C1 segment of cervical spinal cord (tissue), 14 donors: ENCODE measurements at places on chromosomes 7 and 10.

- peak; percentile 14 for DNase-seq
These were observed 50.6 kb downstream of the PRTFDC1 start for GRCh38 chr10:24901686-24902399.

- no peak for DNase-seq
These were observed 397.1 kb upstream of the POT1 start for GRCh38 chr7:125326666-125327255.

DNA sequence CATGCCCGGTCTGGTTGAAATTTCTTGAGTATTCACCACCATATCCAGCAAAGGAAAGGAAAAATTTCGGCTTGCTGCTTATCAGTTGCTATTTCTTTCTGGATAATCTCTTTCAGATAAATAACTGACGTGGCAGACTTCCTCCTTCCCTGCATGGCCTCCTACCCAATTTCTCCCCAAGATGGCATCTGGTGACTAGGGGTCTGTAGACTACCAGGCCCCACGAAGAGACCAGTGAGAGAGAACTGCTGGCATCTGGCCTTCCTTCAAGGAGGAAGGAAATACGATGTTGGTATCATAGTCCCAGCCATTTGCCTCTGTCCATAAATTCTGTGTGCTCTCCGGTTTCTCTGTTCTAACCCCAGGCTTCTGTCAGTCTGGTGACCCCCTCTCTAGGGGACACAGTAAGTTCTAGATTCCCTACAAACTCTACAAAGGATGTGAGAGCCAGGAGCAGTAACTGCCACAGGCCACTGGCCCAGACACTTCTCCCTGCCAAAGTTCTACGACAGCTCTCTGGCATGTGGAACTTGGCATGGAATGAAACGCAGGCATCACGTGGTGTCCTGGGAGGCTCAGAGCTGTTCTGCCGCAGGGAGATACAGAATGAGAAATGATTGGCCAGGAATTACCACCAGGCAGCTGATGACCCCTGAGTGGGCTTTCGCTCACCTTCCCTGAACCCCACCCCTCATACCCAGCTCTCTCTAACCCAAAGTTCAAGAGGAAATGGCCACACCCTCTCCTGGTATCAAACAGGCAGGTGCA lies 30.0 kb upstream of the MSRB2 start:
- DNase-seq, result peak; percentile 76

GRCh38 chr10:98555021-98555619 lies 108.4 kb upstream of the HPS1 start:
- no peak for DNase-seq

GRCh38 chr7:30567081-30567480 lies 27.6 kb upstream of the GARS1 start:
- DNase-seq, result no peak

DNA sequence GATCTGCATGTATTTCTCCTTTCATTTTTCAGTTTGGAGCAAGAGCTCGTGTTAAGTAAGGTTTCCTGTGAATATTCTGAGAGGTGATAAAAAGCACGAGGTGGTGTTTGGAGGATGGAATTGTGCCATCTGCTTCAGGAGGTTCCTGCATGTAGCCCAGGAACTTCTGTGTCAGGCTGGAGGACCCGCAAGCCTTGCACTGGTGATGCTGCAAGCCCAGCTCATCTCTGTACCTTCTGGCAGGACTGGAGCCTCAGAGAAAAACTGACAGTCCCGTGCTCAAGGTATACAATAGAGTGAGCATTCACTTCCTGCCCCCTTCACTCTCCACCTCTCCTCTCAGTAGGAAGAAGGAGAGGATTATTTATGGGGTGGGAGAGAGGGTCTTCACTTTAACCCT lies 240.7 kb upstream of the CCDC6 start:
- no peak for DNase-seq

DNA sequence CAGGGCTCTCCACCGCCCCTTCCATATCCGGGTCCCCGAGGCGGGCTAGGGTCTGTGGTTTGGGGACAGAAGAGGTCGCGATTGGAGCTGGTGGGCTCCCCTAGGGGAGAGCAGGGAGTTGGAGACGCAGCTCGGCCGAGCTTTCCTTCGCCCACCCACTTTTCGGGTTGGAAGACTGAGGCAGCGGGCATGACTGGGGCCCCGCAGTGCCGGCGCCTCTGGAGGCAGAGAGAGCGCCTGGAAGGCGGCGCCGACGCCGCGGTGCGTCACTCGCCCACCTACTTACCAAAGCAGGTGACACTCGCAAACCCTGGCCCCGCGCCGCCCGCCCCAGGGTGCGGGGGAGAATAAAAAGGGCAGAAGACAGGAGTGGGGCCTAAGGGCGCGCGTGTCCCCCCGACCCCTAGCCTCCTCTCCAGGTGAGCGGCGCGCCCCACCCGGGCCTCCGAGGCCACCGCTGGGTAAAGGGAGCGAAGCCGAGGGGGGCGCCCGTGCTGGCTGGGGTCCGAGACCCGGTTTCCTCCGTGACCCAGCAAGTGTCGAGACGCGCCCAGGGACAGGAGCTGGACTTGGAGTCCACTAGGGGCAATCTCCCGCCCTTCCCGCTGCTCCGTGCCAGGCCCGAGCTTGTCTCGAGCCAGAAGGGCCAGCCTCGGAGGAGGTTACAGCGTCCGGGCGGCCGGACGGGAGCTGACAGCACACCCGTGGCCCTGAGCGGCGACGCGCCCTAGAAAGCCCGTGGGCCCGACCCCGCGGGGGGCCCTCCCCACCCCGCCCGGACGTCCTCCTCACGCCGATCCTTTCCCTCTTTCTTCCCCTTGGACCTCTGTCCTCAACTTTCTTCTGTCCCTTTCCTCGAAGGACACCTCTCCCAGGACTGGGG lies 34.4 kb upstream of the GRID1 start:
- no peak for DNase-seq

DNA sequence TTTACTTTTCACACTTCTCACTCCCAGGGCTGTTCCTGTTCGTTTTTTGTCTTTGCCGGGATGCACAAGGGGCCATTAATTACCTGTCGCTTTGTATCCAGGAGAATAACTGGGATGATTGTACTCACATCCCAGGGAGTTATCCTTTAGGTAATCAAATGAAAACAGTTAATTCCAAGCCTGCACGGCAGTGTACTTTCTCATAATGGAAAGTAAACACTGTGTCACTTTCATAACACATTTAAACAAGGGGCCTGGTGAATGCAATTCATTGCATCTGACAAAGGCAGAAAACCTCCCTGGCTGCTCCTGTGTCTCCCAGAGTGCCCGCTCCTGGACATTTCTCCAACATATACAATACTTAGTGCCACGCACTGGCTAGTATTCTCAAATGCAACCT lies 138.7 kb upstream of the CELF2 start:
- no peak for DNase-seq

GRCh38 chr10:1575481-1576244 lies 161.7 kb downstream of the ADARB2 start:
- DNase-seq, result no peak

- no peak for DNase-seq
These were observed 44.5 kb upstream of the CAV2 start for GRCh38 chr7:116455009-116455408.

DNA sequence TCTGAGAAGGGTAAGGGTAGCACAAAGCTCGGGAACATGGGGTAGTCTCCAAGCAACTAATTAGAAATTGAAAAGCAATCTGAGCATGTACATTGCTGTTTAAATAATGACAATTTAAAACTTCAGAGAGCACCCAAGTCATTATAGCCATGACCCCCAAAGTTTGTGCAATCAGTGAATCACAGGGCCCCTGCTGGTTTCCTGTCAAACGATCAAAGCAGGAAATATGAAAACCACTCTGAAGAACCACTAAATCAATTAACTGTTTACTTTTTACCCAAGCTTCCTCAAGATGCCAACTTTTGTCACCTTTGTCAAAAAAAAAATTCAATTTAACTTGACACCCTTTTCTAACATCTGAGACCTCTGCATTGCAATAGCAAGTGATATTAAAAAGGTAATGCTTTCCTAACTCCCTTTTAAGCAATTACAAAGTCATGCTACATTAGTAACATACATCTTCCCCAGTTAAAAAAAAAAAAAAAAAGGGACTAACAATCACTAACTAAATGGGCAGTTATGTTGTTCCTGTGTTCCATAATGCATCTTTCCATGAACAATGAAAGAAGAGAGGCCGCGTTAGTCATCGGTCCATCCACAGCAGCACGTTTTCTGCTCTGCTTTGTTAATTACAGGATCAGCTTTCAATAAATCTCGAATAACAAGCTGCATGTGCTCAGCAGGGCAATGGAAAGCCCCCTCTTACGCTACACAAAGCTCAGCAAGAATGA lies 80.6 kb downstream of the ETV1 start:
- no peak for DNase-seq
